Natural killer cell treated with Interleukin-12 subunit alpha and Interleukin-12 subunit beta and Interleukin-15 and Interleukin-18, amount 100 ng/mL, for 72 hours (primary cell): ENCODE measurements at places on chromosomes 2 and 18. TPM values are rescaled to one million over a fixed set of nuclear protein-coding genes. Genes with fewer than 3 reads are reported as not detected.

DNA sequence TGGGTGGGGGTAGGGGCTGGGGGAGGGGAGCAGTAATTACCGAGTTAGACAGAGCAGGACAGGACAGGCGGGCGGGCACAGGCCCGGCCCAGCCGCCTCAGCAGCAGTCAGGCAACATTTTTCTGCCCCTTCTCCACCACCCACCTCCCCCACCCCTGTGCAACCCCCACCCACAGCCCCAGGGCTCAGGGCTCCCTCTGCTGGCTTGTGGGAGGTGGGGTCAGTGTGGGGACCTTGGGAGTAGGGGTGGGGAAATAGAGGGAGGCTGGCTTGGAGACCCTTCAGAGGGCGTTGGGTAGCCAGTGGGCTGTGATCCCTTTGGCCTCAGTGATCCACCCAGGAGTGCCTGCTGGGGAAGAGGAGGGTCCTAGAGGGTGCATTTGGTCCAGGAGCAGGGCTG is 6.4 kb downstream of the WNT6 start:
- DNase-seq, result no peak

The HOXD9 gene
- not detected for total RNA-seq

GRCh38 chr2:203707530-203707929 is 1.1 kb downstream of the CD28 start:
- no peak for DNase-seq

DNA sequence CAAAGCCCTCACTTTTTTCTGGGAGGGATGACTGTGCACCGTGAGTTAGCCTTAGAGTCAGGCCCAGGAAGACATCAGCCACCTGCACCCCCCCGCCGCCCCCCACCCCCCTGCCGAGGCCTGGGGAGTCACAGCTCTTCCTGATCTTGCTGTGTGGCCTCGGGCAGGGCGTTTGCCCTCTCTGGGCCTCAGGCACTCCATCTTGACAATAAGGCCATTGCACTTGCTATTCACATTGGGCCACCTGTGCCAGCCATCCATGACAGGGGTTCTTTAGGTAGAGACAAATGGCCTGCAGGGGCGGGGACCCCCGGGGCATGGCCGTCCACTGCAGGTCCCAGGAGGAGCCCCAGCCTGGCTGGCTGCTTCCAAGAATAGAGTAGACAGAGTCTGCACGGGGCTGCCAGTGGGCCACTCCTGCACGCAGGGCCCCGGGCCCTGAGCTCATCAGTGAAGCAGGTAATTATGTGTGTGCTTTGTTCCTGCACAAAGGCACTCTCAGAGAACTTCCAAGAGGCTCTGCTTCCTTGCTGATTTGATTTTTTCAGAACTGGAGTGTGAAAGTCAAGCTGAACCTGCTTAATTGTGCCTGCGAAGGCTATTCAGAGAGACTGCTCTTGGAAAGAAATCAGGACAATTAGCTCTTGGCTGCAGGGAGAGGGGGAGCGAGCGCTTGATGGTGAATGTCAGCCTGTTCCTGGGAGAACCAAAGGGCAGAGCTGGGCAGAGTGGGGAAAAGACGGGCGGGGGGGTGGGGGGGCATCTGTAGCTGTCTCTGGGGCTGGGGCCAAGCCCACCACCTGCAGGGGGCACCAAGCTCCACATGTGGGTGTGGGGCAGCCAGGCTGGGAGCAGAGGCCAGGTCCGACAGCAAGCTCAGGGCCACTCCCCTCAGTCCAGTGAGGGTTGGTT is 40.3 kb downstream of the RRM2 start:
- no peak for DNase-seq

- DNase-seq, result no peak
Observed at GRCh38 chr2:46555011-46555410, 75.6 kb downstream of the TMEM247 start.

- DNase-seq, result no peak
Observed at GRCh38 chr18:48348739-48349138, 60.4 kb downstream of the ZBTB7C start.

DNA sequence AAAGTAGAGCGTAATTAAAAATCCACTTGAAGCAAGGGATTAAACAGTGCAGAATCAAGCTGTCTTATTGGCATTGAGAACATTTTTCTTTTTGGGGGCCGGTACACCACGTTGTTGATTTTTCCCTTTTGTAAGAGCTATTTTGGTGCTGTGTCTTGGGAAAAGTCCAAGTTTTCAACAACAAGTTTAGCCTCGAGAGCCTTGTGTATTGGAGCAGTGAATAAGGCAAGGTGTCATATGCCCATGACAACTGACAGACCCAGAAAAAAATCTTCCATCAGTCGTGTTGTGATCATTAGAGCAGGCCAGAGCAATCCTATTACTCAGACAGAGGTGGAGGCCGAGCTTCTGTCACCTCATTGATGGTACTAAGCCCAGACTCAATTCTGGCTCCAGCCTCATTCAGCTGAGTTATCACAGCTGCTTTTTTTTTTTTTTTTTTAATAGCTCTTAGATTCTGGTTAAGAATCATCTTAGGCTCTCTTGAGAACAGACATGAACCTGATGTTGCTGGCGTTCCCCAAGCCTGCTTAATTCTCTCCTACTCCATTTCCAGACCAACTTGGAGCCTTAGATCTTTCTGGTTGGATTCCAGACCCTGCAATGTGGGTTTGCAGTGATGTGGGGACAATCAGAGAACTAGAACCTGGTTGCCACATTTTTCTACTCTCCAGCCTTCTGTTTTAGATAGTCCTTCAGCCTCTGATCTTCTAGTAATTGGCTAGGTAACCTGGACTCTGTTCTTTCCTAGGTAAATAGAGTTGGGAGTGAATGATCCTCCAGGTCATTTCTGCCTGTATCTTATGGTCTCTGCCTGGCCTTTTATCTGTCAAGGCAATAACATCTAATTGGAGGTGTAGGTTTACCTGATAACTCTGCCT is 43.1 kb downstream of the MOGAT1 start:
- DNase-seq, result no peak

The EFEMP1 gene
- total RNA-seq, result not detected

DNA sequence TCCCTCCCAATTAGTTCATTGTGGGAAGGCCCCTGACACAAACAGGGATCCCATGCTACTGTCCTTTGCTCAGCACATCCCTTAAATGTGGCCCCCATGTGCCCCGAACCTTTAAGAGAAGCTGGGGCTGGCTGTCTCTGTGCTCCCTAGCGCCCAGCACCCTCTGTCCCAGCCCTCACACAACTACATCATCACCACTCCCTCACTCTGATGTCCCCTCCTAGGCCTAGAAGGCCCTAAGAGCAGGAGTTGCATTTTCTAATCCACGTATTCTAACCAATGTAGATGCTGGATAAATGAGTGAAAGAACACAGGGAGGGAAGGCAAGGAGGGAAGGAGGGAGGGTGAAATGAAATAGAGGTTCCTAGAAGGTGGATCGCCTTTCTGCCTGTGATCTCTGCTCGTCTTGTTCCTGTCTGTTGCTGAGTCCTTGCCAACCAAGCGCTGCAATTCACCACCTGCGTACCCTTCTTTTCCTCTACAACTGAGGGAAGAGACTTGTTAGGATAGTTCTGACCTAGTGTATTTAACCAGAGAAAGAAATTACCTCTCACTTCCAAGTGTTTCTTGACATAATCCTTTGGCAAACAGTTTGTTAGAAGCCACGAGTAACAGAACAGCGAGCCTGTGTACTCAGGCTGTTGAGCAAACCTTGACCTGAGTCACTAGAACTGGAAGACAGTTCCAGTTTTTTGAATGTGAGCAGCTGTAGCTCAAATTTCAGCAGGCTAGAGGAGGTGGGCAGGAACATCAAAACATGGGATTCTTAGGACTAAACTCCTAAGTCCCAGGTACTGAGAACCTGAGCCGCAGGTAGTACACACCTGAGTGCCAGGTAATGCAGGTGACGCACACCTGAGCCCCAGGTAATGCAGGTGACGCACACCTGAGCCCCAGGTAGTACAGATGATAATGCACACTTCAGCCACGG is 181.5 kb upstream of the ID2 start:
- no peak for DNase-seq
